Effector CD4-positive, alpha-beta T cell (primary cell): ENCODE measurements at places on chromosomes 3 and 15.

GRCh38 chr15:85615930-85616329 is 178.8 kb downstream of the KLHL25 start:
- DNase-seq: no peak

DNA sequence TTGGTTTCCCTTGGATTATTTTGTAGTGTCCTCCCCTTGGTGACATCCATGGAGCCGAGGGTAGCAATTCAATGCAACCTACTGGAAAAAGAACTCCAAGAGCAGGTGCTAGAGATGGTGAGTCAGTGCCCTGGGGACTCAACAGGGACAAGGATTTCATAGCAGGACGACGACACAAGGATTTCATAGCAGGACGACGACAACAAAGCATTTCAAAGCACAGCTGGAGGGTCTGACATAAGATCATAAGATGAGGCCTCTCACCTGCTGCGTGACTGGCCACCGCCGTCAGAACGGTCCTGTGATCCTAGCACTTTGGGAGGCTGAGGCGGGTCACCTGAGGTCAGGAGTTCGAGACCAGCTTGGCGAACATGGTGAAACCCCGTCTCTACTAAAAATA is 22.5 kb downstream of the NRROS start:
- DNase-seq: no peak

GRCh38 chr15:78087951-78088772 is 4.2 kb upstream of the SH2D7 start:
- no peak for DNase-seq

DNA sequence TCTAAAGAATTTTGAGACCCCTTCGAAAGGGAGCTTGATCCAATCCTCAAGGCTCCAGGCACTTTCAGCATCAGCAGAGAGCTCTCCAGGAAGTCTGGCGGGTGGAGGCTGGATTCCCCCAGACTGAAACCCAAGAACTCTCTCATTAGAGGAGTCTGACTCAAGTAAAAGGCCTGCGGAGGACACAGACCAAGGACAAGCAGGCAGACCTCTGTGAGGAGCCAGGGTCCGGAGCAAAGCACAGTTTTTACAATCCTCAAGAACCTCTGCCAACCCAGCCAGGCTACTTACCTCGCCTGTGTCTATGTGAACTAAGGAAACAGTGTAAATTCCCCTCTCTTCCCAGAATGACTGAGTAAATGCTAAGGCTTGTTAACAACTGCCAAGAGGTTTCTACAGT is 86.2 kb downstream of the FBN1 start:
- DNase-seq: no peak

GRCh38 chr15:29352402-29352801 is 82.8 kb upstream of the NSMCE3 start:
- no peak for DNase-seq

DNA sequence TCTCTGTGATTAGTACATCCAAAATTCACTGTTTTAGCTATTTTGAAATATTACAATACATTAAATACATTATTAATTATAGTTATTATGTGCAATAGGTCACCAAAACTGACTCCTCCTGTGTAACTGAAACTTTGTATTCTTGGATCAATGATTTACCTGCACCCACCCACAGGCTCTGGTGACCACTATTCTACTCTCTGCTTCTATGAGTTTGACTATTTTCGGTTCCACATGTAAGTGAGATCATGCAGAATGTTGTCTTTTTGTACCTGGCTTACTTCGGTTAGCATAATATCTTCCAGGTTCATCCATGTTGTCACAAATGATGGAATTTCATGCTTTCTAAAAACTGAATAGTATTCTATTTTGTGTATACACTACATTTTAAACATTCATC is 43.8 kb downstream of the SLC2A2 start:
- DNase-seq: no peak

GRCh38 chr15:80736560-80736959 is 41.5 kb downstream of the ABHD17C start:
- DNase-seq: no peak

DNA sequence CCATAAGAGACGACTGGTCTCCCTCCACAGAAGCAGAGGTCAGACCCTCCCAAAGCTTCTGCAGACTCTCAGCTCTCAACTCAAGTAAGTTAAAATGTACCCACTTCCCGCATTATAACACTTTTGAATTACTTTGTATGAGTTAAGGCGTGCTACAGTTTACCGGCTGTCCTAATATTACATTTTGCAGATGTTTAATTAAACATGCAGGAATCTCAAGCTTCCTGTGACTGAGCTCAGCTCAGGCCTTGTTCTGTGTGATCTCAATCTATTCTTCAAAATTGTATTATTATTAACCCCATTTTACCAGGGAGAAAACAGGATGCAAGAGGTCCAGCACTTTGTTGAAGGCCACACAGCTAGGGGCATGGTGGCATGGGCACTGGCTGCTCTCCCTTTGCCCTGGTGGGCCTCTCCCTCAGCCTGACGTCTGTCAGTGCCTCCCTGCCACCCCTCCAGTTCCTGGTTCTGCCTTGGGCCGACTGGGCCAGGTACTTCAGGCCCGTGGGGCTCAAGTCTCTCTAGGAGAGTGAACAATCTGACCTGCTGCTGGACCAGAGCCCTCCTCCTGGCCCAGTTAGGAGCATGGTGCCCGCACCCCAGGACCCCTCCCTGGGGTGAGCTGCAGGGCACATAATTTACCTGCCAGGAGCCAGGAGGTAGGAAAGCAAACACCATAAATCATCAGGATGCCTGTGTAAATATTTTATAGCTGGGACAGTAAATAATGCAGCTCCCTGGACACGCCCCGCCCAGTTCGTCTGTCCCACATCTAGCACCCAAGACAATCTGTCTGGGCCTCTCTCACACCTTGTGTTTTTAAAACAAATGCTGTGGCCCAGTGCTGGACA is 14.9 kb upstream of the RFT1 start:
- no peak for DNase-seq

- DNase-seq: no peak
These were observed 101.2 kb downstream of the SCN11A start for GRCh38 chr3:38950581-38950980.

GRCh38 chr3:105622169-105622568 is 246.6 kb downstream of the CBLB start:
- DNase-seq: no peak

GRCh38 chr3:2823031-2823430 is 287.1 kb downstream of the IL5RA start:
- DNase-seq: no peak

GRCh38 chr15:84631706-84632272 is 22.3 kb downstream of the WDR73 start:
- no peak for DNase-seq

DNA sequence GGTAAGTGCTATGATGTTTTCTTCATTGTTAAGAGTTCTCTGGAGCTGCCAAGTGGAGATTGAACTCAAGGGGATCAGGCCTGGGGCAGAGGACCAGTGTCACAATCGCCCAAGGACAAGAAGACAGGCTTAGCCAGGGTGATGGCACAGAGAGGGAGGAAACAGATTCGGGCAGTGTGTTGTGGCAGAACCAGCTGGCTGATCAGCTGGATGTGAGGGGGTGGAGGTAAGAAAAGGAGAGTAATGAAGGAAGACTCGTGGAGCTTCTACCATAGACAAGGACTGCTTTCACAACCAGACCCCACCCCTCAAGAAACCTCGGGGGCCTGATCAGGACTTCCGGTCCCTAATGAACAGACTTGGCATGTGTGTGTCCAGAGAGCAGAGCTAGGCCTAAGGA is 60.9 kb upstream of the LINGO1 start:
- DNase-seq: no peak

GRCh38 chr3:122488262-122488973 is 26.3 kb downstream of the KPNA1 start:
- no peak for DNase-seq

DNA sequence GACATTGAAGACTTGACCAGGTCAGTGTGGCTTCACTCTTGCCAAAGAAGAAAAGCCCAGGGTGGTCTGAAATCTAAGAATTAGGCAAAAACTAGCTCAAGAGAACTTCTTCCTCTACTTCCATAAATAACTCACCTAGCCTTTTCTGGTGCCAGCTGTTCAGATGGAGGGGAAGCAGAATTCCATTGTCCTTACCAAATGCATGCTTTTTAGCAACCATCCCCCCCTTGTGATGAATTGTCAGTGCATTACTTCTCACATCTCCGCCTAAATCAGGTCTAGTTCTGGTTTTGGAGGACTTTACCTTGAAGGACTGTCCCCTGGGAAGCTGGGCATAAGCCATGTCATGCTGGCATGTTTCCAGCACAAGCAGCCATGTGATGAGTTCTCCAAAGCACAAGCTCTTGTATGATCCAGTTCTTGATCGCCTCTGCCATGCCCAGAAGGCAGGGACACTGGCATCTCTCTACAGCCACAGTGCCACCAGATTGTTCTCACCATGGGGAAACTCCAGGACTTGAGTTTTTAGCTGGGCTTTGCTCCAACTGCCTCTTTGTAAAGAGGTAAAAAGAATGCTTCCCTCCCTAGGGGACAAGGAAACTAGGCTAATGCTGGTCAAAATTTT is 96.4 kb upstream of the IL12A start:
- DNase-seq: no peak

- no peak for DNase-seq
These were observed 207.0 kb upstream of the DCBLD2 start for GRCh38 chr3:99108508-99108907.

DNA sequence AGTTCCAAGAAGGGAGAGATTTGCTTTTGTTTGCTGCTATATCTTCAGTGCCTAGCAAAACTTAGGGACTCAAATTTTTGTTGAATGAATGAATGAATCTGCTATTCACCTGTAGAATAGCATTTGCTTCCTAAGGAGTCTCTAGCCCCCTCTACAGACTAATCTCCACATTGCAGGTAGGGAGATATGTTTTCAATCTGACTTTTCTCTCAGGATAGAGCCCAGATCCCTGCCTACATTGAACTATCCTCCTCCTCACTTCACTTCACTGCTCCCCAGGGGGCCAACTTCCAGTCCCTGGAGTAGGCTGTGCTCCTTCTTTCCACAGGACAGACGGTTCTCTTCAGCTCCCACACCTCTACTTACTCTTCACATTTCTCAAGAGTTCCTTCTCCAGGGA is 81.9 kb upstream of the PTX3 start:
- DNase-seq: no peak

DNA sequence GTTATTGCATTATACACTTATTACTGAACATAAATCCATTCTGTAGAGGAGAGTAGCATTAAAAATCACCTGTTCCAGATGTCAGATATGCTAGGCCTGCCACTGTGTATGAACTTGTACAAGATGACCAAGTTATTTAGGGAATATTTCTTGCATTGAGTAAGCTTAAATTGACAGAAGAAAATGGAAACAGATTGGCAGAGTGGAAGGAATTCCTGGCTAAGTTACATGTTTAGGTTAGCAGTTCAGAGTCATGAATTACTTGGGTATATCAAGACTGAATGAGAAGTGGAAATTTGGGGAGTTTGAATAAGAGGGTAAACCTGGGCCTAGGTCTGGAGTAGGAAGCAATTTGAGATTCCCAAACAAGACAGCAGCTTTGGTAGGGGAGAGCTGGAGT is 44.6 kb downstream of the ARHGAP31 start:
- no peak for DNase-seq

DNA sequence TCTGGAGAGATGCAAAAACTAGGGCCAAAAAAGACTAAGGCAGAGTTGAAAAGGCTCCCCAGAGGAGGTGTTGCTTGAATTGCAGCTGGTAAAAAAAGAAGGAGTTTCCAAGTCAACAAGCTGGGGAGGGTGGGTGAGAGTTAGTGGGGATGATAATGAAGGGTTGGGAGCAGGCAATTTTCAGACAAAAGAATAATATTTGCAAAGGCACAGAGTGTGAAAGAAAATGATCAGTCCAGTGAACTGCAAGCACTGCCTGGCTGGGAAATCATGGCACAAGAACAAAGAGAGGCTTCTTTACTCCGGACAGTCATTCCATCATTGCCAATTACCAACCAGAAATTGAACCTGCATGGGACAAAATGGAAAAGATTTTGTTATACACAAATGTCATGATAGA is 42.2 kb downstream of the C3orf85 start:
- DNase-seq: no peak

DNA sequence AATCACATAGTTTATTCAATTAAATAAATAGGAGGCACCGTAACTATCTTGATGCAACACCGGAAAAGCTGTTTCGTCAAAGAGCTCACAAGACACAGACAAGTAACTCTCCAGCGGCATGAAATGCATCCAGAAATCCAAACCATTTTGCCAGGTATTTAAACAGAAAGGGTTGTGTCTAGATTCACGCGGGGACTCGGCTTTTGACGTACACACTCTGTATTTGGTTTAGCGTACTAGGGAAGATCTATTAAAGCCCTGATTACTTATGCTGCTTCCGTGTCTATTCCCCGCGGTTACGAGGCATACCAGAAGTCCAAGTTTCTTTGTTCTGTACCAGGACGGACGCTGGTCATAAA is 718 bp downstream of the BNIP2 start:
- peak; percentile 26 for DNase-seq

DNA sequence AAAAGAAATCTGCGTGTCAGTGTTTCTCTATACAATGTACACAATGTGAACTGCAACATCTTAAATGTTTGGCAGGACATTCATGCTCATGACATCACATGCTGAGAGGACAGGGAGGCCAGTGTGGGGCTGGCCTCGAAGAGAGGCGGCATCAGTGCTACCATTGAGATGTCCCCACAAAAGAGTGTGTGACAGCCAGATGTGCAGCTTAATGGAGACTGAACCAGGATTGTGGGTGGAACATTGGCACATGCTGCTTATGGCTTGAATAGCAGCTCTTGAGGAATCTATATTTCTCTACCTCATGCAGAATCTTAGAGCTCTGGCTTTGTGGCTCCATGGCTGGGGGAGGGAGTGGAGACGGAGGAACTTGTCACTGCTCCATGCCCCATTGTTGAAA is 18.5 kb downstream of the CLDN11 start:
- DNase-seq: no peak

GRCh38 chr3:63400246-63400860 is 122.2 kb downstream of the SYNPR start:
- no peak for DNase-seq

DNA sequence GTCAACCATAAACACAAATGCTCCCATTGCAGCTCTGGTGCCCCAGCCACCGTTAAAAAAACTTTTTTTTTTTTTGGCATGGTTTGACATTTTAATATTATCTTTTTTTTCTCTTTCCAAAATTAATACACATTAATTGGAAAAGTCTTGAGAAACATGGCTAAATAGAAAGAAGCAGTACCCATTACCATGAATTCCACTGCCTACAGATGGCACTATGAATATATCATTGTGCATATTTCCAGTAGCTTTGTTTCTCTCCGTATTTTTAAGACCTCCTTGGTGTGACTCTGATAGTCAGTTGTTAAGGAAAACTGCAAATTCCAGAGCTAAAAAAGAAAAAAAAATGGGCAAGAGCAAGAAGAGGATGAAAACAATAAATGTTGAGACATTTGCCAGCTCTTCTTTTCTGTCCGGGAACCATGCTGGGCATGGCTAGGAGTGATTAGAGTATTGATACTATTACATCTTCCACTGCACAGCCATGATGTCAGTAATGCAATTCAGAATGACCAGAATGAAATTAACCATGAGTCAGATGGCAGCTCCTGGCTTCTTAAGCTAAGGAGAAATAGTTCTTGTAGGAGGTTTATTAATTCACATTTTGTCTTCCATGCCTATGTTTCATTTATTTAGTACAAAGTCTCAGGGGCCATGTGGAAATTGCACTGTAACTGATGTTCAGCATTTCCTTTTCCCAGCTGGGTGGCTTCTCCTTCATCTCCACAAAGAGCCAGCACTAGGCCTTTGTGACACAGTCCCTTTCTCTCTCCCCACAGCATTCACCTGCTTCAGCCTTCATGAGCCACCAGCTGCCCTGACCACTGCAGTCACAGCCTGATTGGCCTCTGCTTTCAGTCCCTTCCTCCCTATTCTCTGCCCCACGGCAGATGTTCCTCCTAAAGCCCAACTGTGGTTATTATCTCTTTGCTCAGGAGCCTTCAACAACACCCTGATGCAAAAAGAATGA is 31.8 kb downstream of the SLC7A14 start:
- DNase-seq: no peak
